ENCODE measurements at places on chromosomes 3 and 15. TPM values are rescaled to one million over a fixed set of nuclear protein-coding genes. Genes with fewer than 3 reads are reported as not detected.

SLC2A2 gene
- not detected for total RNA-seq

DNA sequence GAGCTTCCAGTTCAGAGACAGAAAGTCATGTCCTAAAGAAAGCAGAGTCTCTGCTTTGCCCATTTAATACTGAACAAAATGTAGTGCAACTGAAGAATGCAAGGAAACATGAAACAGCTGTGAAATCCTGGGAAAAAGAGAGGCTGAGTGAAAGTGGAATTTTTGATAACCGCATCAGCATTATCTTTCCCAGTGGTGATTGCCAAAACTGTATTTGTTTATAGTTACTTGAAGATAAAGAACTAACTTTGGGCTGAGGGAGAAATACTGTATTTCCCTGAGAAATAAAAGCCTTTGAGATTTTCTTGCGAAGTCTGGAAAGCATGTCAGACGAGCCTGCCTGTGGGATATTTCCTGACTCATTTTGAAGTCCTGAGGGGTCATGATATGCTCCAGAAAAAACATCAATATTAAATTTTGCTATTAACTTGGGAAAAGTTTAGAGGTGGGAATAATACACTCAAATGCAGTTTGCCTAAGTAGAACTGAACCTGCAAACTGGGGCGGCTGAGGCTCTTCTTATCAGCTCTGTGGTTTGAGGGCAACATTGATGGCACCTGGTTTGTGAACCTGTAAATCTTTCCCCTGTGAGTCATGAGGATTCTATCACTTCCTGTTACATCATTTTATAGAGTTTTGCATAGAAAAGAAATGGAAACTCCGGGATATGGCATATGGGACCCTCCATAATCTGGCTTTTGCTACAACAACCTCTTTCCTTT lies 855.3 kb downstream of the MCTP2 start:
- H3K4me1 ChIP-seq = no peaks in the 10 kb centered on the region
- H3K27ac ChIP-seq = peak overlapping the region; percentile 74
- no peak for DNase-seq
- H3K27me3 ChIP-seq = no peaks in the 10 kb centered on the region
- no peak overlapping the region for H3K4me3 ChIP-seq

GRCh38 chr3:40624189-40624769 lies 99.5 kb downstream of the ZNF621 start:
- DNase-seq = no peak
- H3K36me3 ChIP-seq = no peaks in the 10 kb centered on the region
- H3K4me1 ChIP-seq = no peaks in the 10 kb centered on the region
- H3K27me3 ChIP-seq = no peaks in the 10 kb centered on the region
- H3K4me3 ChIP-seq = no peak overlapping the region

HYAL1 gene
- 52.2 TPM for total RNA-seq

DNA sequence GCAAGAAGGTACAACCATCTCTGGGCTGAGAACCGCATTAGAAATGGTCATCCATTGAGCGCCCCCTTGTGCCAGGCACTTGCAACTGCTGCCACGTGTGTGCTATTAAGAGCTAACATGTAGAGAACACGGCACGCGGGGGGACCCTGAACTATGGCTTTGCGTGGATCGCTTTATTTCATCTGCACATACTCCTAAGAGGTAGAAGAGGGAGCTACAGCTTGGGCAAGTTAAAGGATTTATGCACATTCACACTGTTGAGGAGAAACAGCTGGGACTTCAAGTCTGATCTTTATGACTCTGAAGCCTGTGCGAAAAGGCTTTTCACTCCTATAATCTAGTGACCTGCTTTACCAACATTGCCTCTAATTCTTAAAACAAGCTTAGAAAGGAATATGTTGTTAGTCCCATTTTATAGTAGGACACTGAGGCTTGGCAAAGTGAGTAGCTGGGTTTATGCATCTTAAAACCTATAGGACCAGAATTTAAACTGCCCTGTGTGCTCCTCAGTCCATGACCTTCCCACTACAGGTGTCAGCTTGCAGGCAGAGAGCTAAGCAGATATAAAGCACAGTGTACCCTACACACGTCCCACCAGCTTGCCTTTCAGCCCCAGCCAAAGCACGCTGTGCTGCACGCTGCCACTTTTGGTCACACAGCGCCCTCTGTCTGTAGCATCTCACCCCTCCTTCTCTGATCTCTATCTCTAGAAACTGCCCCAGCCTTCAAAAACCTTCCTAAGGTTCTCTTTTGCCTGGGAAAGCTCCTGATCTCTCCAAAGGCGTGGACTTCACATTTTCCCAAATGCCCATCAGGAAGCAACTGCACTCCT lies 57.8 kb downstream of the STARD5 start:
- H3K27me3 ChIP-seq = peaks cover 10% of the 10 kb centered on the region
- peak overlapping the region; percentile 18 for H3K4me3 ChIP-seq
- peaks cover 20% of the 10 kb centered on the region for H3K4me1 ChIP-seq
- H3K27ac ChIP-seq = no peak overlapping the region
- peaks cover 12% of the 10 kb centered on the region for H3K36me3 ChIP-seq

- H3K36me3 ChIP-seq = no peaks in the 10 kb centered on the region
- H3K27ac ChIP-seq = no peak overlapping the region
- no peaks in the 10 kb centered on the region for H3K27me3 ChIP-seq
Observed at GRCh38 chr3:182462152-182462551, 331.2 kb upstream of the ATP11B start.

DNA sequence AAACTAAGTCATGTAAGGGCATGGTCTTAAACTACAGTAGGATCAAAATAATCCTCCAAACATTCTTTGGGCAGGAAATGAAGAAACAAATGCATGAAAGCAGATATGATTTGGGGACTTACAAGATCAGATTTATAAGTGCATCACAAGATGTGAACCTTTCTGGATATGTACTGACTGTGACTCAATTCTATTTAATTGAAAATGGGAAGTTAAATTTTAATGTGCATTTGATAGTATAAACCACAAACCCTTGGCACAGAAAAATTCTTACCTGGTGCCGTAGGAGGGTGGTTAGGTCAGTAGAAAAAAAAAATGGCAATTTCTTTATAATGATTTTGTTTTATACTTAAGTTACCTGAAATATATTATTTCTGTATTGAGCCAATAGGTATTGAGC lies 262.5 kb upstream of the TGFBR2 start:
- DNase-seq = no peak
- peak overlapping the region; percentile 73 for H3K27ac ChIP-seq
- peaks cover 59% of the 10 kb centered on the region for H3K4me1 ChIP-seq
- no peaks in the 10 kb centered on the region for H3K27me3 ChIP-seq
- H3K4me3 ChIP-seq = no peak overlapping the region

DNA sequence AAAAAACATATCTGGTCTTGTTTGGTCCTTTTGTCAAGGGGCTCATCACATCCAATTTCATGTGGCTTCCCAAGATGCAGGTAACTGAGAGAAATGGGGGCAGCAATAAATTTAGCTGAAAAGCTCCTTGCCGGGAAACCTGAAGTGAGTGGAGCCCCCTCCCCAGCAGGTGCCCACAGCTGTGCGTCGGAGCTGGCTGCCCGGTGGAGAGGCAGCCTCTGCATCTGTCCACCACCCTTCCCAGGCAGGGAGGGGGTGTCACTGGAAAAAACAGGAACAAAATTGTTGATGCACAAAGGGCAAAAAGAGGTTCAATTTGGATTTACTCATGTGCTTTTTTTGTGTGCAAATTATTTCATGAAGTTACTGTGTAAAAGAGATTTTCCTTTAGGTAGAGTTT lies 249.4 kb upstream of the LYSMD4 start:
- no peaks in the 10 kb centered on the region for H3K36me3 ChIP-seq
- H3K4me1 ChIP-seq = peaks cover 31% of the 10 kb centered on the region
- peak overlapping the region; percentile 79 for H3K27ac ChIP-seq
- H3K27me3 ChIP-seq = no peaks in the 10 kb centered on the region

All from left ventricle myocardium inferior (tissue), 1 donor.